ENCODE measurements at places on chromosomes 16 and 17.

DNA sequence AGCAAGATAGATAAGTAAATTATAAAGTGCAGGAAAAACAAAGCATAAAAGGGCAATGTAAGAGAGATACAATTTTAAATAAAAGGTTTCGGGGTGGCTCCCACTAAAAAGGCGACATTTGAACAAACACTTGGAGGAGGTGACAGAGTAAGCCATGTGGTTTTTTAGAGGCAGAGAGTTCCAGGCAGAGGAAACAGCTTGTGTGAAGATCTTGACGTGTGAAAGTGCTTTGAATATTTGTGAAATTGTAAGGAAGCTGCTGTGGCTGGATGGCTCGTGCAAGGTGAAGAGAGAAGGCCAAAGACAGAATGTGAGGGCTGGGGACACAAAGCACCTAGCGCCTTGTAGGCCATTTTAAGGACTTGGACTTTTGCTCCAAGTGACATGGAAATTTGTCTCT, 28.6 kb upstream of the HYDIN start:
- no peak for DNase-seq

GRCh38 chr17:37840576-37840975, 83.6 kb upstream of the TBC1D3K start:
- no peak for DNase-seq

- peak; percentile 26 for DNase-seq
Observed at GRCh38 chr16:65254144-65254543, 132.3 kb upstream of the CDH11 start.

GRCh38 chr16:735982-736453, 4.8 kb downstream of the CIAO3 start:
- no peak for DNase-seq

GRCh38 chr17:74921769-74922168, 1.3 kb downstream of the USH1G start:
- no peak for DNase-seq

- no peak for DNase-seq
Observed at GRCh38 chr16:53103811-53104210, 49.0 kb downstream of the CHD9 start.

- no peak for DNase-seq
Observed at GRCh38 chr17:70945386-70945785, 776.1 kb downstream of the KCNJ2 start.

DNA sequence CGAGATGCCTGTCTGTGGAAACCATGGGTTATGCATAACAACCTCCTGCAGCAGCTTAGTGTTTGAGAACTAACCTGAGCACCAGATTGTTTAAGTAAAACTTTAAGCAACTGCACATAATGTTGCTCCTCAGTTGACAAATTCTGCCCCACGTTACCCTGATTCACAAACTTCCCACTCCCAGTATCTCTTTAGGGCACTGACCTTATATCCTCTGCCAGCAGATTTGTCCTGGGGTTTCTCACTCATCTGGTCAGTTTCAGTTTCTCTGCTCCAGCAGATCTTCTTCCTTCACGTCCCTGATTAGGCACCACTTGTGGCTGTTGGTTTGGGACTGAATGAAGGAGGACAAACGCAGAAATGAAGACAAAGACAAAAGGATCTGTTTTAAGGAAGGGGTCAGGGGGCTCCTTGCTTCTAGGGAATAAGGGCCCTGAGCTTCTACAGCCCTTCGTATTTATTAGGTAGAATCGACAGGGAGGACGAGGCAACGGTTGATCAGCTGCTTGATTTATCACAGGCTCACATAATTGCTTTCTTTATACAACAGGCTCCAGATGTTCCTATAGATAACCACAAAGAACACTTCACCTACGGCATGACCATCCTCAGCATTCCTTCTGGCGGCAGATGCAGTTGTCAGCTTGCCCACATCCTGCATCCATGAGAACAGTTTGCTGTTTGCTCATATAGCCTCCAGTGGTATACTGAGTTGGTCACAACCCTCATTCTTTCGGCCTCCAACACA, 13.5 kb upstream of the ZNF689 start:
- DNase-seq, result no peak

GRCh38 chr17:56994009-56994792, 16.3 kb downstream of the SCPEP1 start:
- peak; percentile 48 for DNase-seq

GRCh38 chr17:2716649-2717048, 5.1 kb upstream of the CLUH start:
- no peak for DNase-seq

DNA sequence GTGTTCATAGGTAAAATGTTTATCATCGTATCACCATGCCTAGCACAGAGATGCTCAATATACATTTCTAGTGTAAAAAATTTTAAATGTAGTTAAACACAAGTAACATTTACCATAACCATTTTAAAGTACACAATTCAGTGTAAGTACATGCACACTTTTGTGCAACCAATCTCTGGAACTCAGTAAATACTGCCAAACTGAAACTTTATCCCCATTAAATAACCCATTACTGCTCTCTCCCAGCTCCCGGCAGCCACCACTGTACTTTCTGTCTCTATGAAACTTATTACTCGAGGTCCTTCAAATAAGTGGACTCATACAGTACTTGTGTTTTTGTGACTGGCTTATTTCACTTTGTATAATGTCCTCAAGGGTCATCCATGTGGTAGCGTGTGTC, 29.0 kb downstream of the RMI2 start:
- DNase-seq, result no peak
